ENCODE measurements at places on chromosomes 2 and 18.

- DNase-seq = no peak
Measured at GRCh38 chr2:207265869-207266268, 100.1 kb upstream of the KLF7 start.

DNA sequence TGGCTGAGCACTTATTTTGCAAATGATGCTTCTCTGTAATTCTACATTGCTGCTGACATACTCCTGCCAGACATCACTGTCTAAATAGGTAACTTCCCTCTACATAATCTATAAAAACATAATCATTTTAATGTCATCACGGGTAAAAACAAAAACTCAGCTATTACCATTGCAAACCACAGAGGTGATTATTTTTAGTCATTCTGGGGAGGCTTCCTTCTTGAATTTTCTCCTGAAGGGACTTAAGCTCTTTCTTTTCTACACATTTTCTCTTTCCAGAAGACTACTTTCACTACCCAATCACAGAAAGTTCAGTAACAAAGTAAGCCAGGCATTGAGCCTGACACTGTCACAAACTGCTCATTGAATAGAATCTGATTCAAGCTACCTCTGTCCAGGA is 40.4 kb upstream of the NFU1 start:
- DNase-seq = no peak

DNA sequence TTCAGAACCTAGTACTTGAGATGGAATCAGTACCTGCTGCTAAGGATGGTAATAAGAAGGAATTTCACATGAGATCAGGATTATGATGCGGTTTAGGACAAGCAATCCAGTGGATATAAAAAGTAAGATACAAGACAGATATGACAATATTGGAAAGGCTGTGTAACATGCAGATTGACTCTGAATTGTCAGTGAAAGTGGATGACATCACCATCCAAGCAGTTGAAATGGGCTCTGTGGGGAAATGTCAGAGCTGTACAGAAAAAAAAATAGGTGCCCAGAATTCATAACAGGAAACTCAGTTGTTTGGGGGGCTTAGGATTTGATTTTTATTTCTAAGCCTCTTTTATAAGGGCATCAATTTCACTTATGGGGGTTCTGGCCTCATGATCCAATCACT is 438.3 kb downstream of the SPAG16 start:
- no peak for DNase-seq

GRCh38 chr18:79432376-79433120 is 36.8 kb downstream of the NFATC1 start:
- DNase-seq = no peak

DNA sequence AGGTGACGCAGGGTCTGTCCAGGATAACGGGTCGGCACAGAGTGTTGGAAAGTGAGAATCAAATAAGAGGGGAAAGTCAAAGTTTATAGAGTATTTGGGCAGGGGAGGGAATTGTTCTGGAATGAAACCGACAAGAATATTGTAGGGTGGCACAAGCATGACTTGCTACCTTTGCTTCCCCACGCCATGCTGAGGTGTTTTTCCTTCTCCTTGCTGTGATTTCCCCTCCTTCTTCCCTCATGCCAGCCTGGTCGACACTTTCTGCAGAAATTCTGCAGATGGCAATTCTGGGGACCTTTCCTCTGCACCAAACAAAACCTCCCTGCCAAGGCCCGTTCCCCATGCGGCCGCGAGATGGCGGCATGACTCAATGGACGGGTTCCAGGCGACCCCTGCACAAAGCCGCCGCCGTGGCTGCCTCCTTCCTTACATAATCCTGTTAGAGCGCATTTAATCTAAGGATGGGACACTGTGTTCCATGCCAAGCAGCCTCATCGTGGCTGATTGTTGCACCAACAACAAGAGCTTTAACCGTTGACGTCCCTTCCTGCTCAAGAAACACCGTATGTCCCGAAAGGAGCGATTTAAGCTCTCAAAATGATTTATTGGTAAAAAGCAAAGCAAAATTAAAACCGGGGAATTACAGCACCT is at the start of gene MRO:
Gene MRO, minus strand, starts transcription at position 289 of the 651 bp plus-strand sequence. CDS start 10,616 bp downstream, outside the sequence.
- peak; percentile 48 for DNase-seq

DNA sequence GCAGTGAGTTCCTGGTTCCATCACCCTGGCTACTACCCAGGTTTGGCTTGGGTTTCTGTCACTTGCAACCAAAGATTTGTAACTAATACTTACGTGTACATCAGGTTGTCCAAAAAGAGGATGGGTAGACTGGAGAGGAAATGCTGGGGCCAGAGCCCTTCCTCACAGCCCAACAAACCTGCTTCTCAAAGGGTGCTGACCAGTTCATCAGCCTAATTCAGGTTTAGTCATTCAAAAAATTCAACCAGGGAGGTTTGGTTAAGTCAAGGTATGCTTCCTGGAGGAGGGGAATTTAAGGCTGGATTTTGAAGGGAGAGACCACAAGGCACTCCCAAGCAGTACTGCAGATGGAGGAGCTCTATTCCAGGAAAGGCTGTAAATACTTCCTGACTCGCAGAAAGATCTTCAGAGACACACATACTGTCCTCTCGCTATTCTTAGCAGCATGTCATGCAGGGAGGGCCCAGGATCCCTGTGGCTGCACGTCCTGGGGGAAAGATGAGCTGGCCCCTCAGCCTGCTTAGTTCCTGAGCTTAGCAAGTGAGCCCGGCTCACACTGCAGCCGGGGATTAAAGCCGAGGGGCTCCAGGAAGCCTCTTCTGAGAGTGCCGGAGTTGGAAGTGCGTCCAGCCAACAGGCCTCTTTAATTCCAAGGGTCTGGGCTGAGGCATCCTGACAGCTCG is 40.0 kb upstream of the BIN1 start:
- no peak for DNase-seq

GRCh38 chr18:35010993-35011392 is 30.2 kb upstream of the MAPRE2 start:
- DNase-seq = no peak

DNA sequence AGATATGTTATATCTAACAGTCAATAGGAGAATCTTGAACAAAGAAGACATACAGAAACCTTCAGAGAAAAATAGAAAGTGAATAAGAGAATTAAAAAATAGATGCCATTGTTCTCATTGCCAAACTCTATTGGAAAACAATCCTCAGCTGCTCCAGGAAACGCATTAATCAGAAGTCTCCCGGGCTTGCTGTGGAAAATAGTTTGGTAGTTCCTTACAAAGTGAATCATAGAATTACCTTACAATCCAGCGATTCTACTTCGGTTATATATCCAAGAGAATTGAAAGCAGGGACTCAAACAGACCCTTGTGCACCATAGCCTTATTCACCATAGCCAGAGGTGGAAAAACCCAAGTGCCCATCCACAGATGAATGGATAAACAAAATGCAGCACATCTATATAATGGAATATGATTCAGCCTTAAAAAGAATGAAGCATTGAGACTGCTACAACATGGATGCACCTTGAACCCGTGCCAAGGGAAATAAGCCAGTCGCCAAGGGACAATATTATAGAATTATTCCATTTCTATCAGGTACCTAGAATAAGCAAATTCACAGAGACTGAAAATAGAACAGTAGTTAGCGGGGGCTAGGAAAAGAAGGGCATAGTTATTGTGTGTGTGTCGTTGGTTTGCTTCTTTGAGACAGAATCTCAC is 21.9 kb upstream of the CHRNA1 start:
- DNase-seq = no peak

Measured in activated naive CD4-positive, alpha-beta T cell (primary cell).